ENCODE measurements at places on chromosomes 3 and 15.

- DNase-seq, result no peak
These were observed 287.6 kb downstream of the SOX2 start for GRCh38 chr3:181999314-181999713.

- no peak for DNase-seq
These were observed 52.3 kb downstream of the CCNL1 start for GRCh38 chr3:157107644-157108133.

DNA sequence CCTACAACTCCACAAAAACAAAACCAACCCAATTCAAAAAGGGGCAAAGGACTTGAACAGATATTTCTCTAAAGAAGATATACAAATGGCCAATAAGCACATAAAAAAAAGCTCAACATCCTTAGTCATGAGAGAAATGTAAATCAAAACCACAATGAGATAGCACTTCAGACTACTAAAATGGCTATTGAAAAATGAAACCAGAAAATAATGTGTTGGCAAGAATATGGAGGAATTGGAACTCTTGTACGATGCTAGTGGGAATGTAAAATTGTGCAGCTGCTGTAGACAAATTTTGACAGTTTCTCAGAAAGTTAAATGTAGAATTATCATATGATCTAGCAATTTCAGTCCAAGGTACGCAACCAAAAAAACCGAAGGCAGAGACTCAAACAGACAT, 29.0 kb downstream of the KY start:
- no peak for DNase-seq

DNA sequence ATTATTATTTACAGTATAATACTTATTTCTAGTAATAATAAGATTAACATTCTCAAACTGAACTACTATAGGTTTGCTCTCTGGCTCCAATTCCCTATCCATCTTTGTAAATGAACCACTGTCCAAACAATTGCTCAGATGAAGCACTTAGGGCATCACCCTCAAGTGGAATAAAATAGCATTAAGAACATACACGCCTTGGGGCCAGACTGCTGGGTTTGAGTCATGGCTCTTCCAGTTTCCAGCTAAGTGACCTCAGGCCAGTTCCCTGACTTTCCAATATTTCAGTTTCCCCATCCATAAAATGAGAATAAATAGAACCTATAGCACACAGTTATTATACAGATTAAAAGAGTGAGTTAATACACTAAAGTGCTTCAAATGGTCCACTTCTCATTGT, 507.2 kb downstream of the MAGI1 start:
- no peak for DNase-seq

GRCh38 chr3:157785102-157785826, 282.0 kb upstream of the VEPH1 start:
- DNase-seq, result peak; percentile 55

DNA sequence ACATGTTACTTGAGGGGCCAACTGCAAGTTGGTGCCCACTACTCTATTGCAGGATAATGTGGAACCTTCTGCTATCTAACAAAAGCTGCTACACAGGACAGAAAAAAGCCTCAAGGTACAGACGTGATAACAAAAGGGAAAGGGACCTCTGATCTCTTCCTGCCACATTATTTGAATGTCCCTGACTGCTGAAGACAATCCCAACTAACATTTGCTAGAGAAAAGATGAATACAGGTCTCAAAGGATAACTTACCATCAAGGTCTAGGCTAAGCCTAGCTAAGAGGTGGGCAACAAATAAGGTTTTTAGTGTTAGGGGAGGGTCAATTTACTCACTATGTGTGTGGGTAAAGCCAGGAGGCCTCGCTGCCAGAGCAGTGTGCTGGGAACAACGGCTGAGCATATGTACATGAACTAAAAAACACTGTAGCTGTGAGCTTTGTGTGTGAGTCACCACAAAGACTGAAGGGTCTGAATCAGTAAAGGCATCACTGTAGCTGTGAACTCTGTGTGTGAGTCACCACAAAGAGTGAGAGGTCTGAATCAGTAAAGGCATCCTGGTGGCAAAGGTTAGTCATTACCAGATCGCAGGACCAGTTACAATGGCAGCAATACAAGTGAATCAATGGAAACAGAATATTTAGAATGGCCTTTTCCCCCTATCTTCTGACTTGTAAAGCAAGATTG, 111.7 kb downstream of the LMLN start:
- DNase-seq, result peak; percentile 81

DNA sequence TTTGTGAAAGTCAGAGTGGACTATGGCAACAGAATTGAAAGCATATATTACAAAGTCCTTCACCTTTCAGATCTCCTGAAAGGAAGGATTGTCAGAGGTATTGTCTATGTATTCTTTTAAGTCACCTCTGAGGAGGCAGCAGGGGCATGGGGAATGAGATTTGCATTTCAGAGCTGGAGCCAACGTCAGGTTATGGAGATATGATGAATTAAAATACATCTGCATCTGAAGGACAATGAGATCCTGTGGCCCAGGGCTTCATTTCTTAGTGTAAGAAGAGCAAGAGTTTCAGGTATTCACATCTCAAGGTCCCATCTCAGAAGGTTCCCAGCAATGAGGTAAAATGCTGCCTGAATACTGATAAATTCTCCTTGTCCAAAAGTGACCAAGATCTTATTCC, 695.8 kb downstream of the TUSC7 start:
- DNase-seq, result no peak

DNA sequence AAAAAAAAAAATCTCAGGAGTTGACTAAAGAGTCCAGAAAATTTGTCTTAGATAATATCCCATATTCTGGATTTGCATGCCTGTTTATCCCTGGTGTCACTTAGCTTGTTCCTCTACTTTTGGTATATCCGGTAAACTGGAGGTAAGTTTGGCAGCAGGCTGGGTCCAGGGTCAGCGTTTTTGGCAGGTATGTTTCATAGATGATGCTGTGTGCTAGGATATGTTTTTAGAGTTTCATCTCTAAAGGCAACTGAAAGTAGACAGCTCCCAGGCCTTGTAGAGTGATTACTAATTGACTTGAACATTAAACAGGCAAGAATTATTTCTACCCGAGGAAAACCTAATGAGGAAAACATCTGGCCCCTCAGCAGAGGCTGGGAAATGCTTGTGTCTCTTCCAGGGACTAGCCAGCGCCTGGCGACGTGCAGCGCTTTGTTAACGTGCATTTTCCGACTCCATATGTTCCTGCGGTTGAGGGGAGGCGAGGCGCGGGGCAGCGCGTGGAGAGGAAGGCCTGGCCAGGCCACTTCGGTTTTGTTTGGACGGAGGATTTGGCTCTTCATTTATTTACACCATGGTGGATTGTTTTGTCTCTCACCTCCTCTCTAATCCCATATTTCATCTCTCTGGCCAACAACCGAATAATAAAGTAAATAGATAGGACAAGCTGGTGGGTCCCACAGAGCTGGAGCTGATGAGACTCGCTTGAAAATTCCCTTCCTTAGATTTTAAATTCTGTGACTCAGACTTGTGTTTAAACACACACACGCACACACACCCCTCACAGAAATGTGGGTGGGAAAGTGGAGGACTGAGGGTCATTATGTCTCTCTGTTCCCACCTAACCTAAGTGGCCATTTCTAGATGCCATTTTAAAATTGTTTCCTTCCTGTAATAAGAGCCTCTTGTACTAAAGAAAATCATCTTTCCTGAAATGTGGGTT, 65.3 kb downstream of the ASB7 start:
- DNase-seq, result no peak

GRCh38 chr3:194890091-194890490, 204.4 kb downstream of the FAM43A start:
- DNase-seq, result no peak
